ENCODE measurements at places on chromosomes 4 and X.

DNA sequence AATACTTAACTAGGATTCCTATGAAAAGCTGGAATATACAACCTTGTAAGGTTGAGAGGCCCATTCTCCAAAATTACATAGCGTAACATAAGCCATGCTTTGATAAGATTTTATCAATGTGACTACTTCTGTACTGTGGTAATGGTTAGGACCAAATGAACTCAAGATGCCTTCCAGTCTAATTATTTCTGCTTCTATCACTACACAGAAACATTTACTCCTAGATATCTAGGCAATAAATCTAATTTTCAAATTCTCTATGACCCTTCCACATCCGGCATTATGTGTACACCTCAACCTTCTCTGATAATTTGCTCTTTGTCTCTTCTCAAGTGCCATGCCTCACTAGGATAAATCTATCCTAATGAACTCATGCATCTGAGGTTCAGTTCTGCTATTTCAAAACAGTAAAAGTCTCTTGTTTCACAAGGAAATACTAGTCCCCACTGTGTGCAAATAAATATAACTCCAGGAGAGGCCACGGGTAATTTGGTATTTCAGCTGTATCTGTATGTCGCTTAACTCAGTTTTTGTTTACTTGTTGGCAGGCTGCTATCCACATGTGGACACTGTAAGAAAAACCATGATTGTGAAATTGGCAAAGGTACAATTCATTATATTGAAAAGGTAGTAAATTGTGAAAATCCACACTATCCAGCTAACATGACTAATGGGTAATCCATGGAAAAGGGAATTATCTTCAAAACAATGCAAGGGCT is 93.3 kb downstream of the PRDM5 start:
- DNase-seq = no peak

DNA sequence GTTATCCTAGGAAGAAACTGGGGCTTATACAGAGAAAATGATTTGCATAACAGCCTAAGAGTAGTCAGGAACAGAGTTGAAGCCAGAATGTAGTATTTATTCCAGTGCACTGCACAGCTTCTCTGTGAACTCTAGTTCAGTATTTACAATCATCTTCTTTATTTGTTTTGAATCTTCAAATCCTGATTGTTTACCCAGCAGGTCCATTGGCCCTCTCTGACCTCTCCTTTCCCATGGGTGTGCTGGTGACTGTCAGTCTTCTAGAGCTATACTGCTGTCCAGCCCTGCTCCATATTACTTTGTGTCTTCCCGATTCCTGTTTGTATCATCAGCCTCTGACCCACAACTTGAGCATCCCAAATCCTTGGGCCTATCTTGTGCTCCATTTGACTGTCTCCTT is 301.9 kb upstream of the HS3ST1 start:
- DNase-seq = no peak

- DNase-seq = no peak
Measured at GRCh38 chr4:163350672-163351071, 7.0 kb downstream of the NPY5R start.

DNA sequence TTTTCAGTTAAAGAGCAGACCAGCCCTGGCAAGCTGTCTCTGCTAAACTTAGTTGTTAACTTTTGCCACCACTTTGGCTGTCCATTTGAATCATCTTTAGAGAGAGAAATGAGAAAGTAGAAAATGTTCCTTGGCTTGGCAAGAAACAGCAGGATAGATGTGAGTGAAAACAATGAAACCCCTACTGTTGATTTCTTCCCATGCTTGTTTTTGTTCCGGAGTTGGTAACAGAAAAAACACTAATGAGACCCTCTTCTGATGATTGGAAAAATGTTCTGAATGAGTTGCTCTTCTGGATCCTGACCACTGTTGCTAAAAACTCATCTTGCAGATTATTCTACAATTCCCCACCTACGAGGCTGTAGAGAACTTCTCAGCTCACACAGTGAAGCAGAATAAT is 203.3 kb downstream of the MAPK10 start:
- no peak for DNase-seq

GRCh38 chrX:76850851-76851250 is 423.3 kb downstream of the MAGEE1 start:
- peak; percentile 8 for DNase-seq

GRCh38 chr4:1365271-1366178 is 18.5 kb downstream of the UVSSA start:
- no peak for DNase-seq

- DNase-seq = peak; percentile 19
Measured at GRCh38 chrX:93985344-93986307, 311.6 kb downstream of the FAM133A start.

GRCh38 chr4:83358410-83358809 is 23.8 kb upstream of the HPSE start:
- no peak for DNase-seq

DNA sequence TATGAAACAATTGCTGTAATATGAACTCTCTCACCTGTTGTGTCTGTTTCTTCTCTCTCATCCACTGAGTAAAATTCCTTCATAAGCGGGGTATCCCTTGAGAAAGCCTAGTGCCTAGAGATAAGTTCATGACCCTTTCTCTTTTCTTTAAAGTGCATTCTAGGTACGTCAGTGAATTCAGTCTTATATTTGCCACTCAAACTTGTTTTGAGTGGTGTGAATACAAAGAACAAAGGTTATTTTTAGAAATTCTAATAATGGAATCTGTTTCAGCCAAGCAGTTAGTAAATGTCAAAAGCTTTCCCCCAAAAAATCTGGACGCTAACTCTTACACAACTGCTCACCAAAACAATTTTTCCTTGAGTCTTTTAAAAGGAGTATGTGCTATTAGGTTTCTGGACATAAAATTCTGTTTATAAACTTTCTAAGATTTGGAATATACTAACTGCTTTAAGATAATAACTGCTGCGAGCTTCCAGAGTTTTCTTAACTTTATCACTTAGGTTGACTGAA is 112.0 kb downstream of the VEGFC start:
- DNase-seq = no peak

GRCh38 chr4:107192601-107193000 is 156.5 kb upstream of the DKK2 start:
- DNase-seq = no peak

GRCh38 chr4:110821186-110821585 is 198.3 kb upstream of the PITX2 start:
- DNase-seq = no peak

- no peak for DNase-seq
Measured at GRCh38 chr4:183832776-183833450, 72.2 kb upstream of the STOX2 start.

GRCh38 chr4:133129237-133129636 is 19.9 kb upstream of the PCDH10 start:
- DNase-seq = no peak

GRCh38 chrX:34687095-34687494 is 30.0 kb upstream of the TMEM47 start:
- DNase-seq = no peak

- DNase-seq = no peak
Measured at GRCh38 chr4:126850286-126850685, 782.5 kb upstream of the INTU start.

GRCh38 chrX:41335198-41335957 is 1.4 kb downstream of the DDX3X start:
- peak; percentile 42 for DNase-seq

- DNase-seq = no peak
Measured at GRCh38 chr4:99082192-99082591, 6.4 kb downstream of the ADH5 start.

- DNase-seq = peak; percentile 59
Measured at GRCh38 chrX:153460826-153461225, 9.6 kb downstream of the HAUS7 start.

DNA sequence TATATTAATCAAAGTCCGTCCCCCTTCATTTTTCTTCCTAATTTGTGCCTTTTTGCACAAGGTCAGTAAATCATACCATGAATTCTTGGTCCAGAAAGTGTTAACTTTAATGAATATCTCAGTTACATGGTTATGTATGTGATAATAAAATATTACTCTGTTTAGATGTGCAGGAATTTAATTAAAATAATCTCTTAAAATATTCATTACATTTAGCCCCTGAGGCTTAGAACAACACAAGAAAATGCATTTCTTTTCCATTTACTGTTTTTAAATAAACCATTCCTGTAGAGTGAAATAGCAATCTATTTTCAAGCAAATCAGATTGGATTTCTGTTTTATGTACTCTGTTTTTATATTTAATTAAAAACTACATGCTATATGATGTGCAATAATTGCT is 17.6 kb downstream of the MAB21L2 start:
- no peak for DNase-seq
